Caki2 (cell line): ENCODE measurements at places on chromosomes 4 and X. TPM values are rescaled to one million over a fixed set of nuclear protein-coding genes. Genes with fewer than 3 reads are reported as not detected.

Gene TRPC3
- 0.98 TPM in 1 of 2 replicates, not detected in the other for total RNA-seq

Gene FOXR2
- not detected in 2 replicates for total RNA-seq

DNA sequence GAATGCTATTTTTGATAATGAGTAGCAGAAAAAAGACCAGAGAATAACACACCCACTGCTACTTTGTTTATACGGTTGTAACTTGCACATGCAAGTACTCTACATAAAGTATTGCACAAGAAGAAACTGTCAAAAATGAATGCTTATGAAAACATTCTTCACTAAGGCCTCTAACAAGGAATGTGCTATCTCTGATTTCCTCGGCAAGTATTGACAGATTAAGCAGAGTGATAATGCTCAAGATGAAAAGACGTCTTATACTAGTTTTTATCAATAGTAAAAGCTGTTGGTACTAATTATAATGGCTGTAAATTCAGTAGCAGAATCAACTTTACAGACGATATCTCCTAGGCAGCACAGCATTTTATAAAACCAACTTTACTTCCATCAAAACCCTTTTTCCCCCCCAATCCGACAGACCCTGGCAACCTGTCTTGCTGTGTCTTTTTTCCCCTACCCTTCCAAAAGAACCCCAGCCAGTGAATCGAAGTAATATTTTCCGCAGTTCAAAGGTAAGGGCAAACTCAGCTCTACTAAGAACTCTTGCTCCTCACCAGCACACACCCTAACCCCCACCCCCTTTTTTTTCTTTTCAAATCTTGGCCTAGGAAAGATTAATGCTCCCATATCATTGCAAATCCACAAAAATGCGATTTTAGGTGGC is 1.5 kb downstream of the FRYL start:
- peak; percentile 17 for DNase-seq

- DNase-seq, result no peak
Observed at GRCh38 chrX:138240266-138240665, 471.3 kb downstream of the FGF13 start.

DNA sequence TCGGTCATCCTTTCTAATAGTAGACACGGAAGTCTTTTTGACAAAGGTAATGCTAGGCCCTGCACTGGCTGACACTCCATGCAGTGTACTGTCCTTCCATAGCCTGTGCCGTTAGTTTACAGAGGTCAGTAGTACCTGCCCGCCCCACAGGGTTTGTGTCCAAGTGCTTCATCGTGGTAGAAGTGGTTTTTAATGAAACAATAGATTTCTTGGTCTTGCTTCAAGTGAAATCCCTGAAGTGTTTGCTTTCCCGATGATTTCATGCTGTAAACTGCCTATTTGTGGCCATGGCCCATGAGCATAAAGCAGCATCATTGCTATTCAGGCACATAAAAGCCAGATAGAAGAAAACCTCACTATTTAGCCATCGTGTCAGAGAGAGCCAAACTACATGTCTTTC is 139.3 kb downstream of the GPR143 start:
- no peak for DNase-seq

DNA sequence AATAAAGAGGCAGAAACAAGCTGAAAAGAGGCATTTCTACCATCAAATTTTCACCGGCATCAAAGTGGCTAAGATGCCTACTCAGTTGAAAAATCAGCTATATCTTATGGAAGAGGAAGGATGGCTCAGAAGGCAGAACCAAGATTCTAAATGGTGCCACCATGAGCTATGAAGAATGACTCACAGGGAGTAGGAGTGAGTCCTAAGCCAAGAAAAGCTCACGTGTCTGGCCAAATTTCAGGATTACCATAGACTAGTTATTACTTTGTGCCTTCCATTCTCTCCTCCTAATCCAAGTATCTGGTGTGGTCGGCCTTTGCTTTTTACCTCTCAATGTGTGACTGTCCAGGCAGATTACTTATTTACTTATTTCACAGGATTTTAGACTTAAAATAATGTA is 54.8 kb downstream of the BMP3 start:
- DNase-seq, result no peak

- no peak for DNase-seq
Observed at GRCh38 chr4:183183906-183184535, 85.0 kb downstream of the WWC2 start.

DNA sequence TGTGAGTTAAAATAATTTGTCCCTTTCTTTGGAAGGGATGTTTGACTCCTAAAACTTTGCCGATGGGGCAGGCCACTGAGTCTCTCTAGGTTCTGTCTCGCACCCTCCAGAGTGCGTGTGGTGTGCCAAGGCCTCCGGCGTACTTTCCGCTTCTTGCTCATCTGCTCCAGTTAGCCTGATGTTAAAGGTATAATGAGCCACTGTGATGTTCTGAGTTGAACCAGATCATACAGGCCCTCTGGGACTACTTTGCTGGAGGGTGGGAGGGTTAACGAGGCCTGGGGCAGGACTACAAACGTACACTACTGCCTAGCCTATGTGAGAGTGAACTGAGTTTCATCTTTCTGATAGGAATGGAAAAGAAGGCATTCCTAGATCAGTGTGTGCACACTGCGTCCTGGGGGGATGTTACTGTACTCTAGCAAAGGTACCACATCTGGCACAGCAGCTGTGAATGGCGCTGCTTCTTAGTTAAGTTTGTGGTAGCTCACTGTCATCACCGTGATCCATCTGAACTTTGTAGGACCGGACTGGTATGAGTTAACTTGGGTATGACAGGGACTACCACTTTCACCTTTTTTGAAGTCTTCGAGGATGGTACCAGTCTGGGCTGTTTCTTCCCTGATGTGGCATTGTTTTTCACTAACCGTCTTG is 60.2 kb downstream of the RGS12 start:
- no peak for DNase-seq

Gene ATOH1
- total RNA-seq, result not detected in 2 replicates

DNA sequence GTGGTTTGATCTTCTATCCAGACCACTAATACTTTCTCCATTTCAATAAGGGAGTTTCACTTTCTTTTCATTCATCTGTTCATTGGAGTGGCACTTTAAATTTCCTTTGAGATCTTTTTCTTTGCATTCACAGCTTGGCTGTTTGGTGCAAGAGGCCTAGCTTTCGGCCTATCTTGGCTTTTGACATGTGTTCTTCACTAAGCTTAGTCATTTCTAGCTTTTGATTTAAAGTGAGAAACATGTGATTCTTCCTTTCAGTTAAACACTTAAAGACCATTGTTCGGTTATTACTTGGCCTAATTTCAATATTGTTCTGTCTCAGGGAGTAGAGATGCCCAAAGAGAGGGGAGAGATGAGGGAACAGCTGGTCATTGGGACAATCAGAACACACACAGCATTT is 24.3 kb downstream of the CXCL13 start:
- DNase-seq, result no peak

Gene ADH7
- not detected in 2 replicates for total RNA-seq

DNA sequence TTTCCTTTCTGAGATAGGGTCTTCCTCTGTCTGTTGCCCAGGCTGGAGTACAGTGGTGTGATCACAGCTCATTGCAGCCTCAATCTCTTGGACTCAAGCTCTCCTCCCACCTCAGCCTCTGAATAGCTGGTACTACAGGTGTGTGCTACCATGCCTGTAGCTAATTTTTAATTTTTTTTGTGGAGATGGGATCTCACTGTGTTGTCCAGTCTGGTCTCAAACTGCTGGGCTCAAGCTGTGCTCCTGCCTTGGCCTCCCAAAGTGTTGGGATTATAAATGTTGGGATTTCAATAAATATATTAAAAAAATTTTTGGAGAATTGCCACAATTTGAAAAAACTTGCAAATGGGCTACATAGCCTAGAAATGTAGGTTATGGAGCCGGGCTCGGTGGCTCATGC is 18.5 kb downstream of the RAPGEF2 start:
- DNase-seq, result no peak

Gene ELOVL6
- 22.4 and 23.8 TPM in 2 replicates for total RNA-seq

Gene F8
- total RNA-seq, result 5.2 and 7.1 TPM in 2 replicates

DNA sequence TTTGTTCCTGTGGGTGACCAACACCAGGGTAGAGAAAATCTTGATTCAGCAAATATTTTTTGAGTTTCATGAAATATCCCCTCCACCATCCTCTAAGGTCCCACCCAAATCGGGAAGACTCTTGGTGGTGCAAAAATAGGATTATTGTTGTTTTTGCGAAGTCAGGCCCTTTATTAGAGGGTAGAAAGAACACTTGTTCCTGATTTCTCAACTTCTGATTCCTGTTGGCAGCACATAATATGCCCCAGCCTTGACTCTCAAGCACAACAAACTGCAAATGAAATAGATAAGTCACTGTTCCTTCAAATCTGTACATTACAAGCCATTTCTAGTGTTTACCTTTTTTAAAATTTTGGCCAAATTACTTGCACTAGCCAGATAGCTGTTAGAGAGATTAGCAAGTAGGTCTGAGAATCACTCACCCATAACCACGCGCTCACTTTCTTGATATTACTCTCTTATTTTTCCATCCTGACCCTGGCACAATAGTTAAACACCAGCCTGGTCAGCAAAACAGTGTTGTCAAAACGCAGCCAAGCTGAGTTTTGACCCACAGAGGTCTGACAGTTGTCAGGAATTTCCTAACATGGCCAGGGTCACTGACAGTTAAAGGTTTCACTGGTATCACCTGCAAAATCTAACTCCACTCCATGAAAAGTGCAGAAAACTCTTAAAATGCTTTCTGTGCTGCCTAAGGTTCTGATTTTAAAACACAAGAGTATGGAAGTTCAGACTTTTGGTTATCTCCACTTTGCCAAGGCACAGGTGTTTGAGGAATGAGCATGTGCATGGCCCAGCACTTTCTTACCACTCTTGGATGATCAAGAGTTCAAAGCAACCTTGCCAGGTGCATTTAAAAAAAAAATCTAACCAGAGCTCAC is 69.8 kb downstream of the RBM47 start:
- DNase-seq, result peak; percentile 65

DNA sequence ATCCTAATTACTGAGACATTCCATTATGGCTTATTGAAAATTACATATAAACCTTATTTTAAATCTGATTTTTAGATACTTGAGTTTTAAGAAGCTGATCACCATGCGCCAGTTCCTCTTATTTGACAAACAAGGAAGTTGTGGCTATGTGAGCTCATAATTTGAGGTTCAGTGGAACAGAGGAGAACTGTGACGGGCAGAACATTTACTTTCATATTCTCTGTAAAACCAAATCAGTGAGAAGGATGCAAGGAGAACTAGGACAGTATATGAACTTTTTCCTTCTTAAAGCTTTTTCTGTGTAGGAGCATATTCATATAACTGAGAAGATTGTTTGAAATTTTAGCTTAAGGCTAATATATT is 25.3 kb downstream of the STIM2 start:
- no peak for DNase-seq

Gene VCX2
- total RNA-seq, result not detected in 2 replicates

Gene CXXC4
- total RNA-seq, result 1.0 and 2.1 TPM in 2 replicates

DNA sequence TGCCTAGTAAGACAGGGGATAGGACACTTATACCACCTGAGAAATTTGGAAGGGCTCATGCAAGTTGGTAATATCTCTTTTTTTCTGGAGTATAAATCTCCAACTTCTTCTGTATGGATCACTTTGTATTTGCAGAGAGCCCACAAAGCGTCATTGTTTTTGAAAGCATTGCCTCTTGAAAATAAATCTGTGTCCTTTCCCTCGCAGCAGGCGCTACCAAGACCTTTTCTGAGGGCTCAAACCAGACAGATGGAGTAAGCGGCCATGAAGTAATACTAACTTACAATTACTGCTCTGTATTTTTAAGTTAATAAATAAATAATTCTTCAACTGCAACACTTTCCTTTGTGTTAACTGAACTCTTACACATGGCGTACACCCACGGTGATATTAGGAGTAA is 56.0 kb upstream of the FBXW7 start:
- no peak for DNase-seq

- no peak for DNase-seq
Observed at GRCh38 chrX:65574356-65574755, 39.8 kb upstream of the LAS1L start.

DNA sequence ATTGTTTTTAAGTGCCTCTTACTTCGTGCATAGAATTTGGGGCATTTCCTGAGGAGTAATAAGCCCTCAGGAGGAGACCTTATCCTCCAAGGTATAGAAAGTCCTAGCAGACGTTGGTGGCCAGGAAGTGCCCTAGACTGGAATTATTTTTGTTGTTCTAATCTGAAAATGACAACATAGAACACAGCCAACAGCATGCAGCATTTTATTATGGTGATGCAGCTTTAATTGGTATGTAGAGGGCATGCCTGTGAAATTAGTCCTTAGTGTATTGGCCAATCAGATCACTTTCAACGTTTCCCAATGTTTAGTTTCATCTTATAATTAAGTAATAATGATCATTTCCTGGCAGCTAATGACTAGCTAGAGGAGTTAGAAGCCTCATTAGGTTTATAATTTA is 199.2 kb downstream of the SHROOM3 start:
- no peak for DNase-seq

- peak; percentile 6 for DNase-seq
Observed at GRCh38 chr4:88286897-88287296, 2.5 kb upstream of the PPM1K start.

GRCh38 chrX:69124108-69124507 is 41.1 kb downstream of the PJA1 start:
- no peak for DNase-seq

GRCh38 chr4:125750828-125751466 is 436.2 kb downstream of the FAT4 start:
- peak; percentile 30 for DNase-seq

DNA sequence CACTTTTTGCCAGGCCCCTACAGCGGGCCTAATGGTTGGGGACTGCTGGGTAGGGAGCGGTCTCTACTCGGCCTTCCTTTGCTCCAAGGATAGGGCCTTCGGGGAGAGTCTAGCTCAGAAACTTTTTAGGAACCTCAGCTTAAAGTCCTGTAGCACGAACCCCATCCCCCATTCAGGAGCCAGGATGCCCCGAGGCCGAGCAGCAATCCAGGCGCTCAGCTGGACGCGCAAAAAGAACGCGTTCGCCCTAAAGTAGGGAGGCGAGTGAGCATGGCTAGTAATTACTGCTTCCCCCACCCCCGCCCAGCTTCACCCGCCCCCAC is 9.7 kb downstream of the POU4F2 start:
- DNase-seq, result no peak
